ENCODE measurements at places on chromosomes 13 and 19. TPM values are rescaled to one million over a fixed set of nuclear protein-coding genes. Genes with fewer than 3 reads are reported as not detected.
A peak's percentile ranks its signal among the peaks of the same experiment; 100 is the strongest.

- DNase-seq: no peak
These were observed 765.9 kb upstream of the SLITRK1 start for GRCh38 chr13:84648069-84648640.

DNA sequence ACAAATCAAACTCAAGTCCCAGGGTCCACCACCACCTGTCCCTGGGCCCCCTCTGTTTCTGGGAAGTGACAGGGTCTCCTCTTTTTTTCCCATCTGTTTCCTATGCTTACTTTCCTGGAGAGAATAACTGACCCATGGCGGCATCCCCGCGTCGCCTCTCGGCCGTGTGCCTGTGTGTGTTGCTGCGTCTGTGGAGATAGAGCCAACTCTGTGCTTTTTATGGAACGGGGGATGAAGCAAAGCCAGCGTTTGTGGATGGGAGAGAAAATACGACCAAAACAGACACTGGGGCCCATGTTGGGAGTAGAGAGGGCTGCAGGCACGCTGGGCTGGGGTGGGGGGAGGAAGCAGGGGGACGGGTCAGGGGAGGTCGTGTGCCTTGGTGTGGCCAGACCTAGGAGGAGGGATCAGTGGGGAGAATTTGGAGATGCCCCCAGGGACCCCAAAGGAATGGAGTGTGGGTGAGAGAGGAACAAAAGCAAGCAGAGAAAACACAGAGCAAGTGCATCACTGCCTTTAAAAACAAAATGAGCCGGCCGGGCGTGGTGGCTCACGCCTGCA lies 16.6 kb downstream of the PLK5 start:
- DNase-seq: no peak

DNA sequence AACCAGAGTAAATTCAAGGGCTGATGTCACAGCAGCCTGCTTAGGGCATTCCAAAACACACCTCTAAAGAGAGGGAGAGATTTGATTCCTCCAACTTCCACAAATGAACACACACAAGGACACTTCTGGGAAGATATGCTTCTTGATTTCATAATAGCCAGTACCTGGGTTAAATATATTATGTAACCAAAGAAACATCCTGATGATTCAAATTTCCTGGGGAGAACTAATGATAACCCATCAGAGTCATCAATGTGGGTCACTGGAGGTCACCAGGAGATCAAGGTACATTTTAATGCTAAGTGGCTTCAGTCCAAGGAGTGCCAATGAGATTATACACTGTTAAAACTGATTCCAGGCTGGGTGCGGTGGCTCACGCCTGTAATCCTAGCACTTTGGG lies 54.0 kb upstream of the DOCK9 start:
- no peak for DNase-seq

CYP2A6 gene
- not detected for total RNA-seq

ZNF480 gene
- 11.1 TPM for total RNA-seq

DNA sequence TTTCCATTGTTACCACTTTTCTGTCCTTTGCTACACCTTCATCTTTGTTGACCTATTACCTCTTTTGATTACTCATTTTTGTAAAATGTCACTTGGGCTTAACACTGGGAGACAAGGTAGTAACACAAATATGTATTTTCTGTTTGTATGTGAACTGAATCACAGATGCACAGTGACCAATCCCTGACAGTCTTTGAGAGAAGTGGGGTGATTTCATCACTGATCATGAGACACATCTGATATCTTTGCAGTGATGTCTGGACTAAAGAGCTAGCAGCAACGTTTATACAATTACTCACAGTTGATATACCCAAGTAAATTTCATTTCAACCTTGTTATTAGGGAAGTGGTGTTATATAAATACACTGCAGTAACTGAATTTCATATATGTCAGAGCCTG lies 1397.4 kb upstream of the SPRY2 start:
- no peak for DNase-seq

DNA sequence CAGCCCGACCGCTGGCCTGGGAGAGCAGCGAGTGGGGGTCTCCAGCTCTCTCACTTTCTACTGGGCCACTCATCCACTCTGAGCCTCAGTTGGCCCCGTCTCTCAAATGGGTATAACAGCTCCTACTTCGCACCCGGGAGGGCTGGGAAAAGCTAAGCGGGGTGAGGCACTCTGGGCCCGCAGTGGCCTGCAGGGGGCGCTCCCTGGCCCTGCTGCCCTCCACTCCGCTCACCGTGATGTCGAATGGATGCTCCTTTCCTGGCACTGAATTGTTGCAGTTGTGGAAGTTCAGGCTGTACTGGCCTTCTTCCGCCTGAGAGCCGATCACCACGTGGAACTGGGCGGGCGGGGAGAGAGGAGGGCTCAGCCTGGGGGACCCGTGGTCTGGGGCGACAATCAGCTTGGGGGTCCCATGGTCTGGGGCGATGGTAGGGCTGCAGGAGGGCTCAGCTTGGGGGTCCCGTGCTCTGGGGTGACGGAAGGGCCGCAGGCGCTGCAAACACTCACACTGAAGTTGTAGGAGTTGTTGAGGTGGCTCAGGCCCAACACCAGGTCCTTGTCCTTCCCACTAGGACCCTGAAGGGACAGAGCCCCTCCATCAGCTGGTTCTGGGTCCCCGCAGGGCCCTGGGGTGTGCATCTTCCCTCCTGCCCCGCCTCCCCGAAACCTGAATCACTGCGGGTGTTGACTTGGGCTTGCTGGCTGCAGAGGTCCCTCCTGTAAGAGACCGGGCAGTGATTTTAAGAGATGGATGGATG lies 3.9 kb downstream of the GPR108 start:
- peak; percentile 77 for DNase-seq

DNA sequence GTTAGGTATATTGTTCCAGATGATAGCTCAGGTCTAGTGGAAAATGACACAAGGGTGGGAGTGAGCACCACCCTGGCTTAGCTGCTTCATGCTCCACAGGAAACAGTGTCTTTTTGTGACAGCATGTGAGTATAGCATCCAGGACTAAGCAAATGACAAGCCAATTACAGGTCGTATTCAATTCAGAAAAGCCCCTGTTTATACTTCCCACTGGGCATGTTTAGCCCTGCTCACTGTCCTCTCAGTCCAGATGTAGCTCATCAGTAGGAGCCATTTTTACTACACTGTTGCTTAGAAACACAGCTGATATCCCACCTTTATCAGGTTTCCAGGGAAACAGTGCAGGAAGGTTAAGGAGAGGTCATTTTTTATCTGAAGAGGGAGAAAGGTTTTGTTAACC lies 8.0 kb downstream of the ABHD13 start:
- DNase-seq: no peak

DNA sequence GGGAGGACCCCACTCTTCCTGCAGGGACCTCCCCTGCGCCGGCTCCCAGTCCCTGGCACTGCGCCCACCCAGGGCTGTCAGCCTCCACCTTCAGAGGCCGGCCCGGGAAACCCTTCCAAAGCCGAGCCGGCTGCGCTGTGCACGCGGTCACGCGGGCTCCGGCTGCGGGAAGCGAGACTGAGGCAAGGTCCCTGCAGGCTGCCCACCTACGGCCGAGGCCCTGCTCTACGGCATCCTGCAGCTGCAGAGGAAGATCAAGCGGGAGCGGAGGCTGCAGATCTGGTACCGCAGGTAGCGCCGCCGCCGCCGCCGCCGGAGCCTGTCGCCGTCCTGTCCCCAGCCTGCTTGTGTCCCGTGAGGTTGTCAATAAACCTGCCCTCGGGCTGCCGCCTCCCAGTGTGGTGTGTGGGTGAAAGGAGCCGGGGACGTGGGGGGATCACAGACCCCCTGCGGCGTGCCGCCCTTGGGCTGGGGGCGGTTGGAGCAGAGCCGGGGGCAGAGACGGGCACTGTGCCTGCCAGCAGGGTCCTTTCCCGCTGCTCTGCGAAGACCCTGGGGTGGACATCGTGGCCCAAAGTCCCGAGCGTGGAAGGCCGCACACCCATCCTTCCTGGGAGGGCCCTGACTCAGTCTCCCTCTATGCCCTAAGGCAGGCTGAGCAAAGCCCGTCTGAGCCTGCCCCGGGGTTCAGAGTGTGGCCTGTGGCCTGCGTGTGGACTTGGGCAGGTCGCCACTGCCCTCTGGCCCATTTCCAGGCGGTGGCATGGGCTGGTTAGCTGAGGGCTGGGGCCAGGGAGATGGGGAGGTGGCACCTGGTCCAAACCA lies 5.9 kb downstream of the GAMT start:
- DNase-seq: no peak

DNA sequence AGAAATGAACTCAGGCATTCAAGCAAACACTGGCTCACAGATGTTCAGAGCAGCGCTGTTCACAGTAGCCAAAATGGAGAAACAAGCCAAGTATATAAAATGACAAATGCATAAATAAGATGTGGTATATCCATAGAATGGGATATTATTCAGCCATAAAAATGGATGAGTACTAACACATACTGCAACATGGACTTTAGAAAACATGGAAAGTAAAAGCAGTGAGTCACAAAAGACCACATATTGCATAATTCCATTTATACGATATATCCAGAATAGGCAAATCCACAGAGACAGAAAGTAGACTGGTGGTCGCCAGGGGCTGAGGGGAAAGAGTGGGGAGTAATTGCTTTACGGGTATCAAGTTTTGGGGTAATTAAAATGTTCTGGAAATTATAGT lies 6.6 kb downstream of the ZNF837 start:
- DNase-seq: no peak

DNA sequence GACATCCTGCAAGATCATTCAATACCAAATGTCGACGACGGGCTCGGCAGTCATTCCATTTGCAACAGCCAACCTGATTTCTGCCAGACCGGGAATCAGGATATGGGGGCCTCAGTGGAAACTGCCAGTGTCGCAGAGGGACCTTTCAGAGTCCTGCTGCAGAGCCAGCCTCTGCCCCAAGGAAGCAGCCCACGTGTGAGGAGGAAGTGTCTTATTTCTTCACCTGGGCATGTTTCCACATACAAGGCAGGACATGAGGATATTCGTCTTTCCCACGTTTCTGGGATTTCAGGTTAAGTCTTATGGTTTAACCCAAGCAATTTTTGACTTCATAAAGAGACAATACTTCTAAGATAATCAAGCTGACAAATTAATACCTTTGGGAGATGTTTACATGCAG lies 69.9 kb downstream of the ABCC4 start:
- DNase-seq: no peak

DNA sequence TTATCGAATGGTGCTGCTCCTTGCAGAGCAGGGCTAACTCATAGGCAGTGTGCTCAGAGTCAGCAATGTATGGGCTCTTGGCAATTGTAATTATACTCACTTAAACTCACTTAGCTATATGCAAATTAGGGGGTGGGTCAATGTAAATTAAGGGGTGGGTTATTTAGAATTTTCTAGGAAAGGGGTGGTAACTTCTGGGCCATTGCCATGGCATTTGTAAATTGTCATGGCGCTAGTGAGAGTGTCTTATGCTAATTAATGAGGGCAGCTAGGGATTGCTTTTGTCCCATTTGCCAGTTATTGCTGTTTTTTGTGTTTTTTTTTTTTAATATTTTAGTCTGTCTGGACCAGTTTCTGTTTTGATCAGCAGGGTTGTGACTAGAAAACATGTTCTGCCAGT lies 68.4 kb downstream of the DIAPH3 start:
- DNase-seq: no peak

SULT2B1 gene
- total RNA-seq: 0.35 TPM

- peak; percentile 44 for DNase-seq
These were observed 1.5 kb downstream of the CALM3 start for GRCh38 chr19:46602392-46603194.

DNA sequence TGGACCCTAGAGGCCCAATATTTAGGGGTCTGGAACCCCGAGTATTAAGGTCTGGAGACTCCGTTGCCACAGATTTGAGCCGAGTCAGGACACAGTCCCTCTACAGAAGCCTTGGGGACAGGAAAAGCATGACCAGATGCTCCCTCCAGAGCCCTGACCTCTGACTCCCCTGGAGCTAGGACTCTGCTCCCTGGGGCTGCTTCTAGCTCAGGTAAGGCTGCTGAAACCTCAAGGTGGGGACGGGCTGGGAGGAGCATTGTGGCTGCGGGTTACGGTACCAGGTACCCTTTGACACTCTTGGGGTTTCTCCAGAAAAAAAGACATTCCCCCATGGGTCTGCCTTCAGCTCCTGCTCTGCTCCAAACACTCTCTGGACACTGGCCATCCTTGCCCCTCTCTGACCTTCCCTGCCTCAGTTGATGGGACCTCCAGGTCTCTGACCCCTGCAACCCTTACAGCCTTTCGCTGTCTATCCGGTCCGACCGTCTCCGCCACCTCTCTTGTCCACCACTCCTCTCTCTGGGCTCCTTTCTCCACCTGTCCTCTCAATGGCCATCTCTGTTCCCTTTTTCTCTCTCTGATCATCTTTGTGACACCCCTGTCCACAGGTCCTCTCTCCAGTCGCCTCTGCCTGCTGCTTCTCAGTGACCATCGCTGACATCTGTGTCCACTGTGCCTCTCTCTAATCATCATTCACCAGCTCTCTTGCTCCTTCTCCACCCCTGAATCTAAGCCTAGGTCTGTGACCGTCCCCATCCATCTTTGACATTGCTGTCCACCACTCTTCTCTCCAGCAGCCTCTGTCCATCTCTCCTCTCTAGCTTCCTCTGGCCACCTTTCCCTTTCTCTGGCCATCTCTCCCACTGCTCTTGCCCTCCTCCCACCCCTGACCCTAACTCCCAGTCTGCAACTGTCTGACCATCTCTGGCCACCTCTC lies 1.4 kb downstream of the LRFN3 start:
- peak; percentile 57 for DNase-seq

DNA sequence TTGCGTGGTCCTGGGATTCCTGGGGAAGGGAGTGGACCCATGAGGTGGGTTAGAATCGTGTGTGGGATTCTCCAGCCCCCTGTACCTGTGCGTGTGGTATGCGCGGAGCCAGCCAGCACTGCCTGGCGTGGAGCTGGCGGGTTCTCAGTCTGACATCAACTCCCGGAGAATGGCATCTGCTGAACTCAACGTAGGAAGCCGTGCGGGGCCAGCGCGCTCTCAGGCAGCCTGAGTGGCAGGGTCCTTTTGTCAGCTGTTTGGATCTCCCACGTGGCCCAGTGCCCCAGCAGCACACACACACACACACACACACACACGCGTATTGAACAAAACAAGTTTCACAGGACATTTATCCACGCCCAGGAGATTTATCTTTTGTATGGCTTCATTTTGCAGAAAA lies 28.1 kb downstream of the ATP4B start:
- no peak for DNase-seq

GRCh38 chr19:7868671-7869452 lies 5.3 kb downstream of the PRR36 start:
- peak; percentile 97 for DNase-seq

DNA sequence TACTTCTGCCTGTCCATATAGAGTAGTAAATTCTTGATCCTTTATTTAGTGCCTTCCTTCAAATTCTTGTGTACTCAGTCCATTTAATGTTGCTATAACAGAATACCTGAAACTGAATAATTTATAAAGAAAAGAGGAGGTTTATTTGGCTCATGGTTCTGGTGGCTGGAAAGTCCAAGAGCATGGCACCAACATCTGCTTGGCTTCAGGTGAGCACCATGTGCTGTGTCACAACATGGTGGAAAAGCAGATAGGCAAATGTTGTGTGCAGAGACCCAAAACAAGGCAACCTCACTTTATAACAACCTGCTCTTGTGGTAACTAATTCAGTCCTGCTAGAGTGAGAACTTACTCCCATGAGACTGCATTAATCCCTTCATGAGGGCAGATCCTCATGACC lies 195.3 kb downstream of the LMO7 start:
- no peak for DNase-seq
